ENCODE measurements at places on chromosomes 4 and X.

GRCh38 chr4:7771056-7771455 lies 168.6 kb downstream of the AFAP1 start:
- no peak for DNase-seq

DNA sequence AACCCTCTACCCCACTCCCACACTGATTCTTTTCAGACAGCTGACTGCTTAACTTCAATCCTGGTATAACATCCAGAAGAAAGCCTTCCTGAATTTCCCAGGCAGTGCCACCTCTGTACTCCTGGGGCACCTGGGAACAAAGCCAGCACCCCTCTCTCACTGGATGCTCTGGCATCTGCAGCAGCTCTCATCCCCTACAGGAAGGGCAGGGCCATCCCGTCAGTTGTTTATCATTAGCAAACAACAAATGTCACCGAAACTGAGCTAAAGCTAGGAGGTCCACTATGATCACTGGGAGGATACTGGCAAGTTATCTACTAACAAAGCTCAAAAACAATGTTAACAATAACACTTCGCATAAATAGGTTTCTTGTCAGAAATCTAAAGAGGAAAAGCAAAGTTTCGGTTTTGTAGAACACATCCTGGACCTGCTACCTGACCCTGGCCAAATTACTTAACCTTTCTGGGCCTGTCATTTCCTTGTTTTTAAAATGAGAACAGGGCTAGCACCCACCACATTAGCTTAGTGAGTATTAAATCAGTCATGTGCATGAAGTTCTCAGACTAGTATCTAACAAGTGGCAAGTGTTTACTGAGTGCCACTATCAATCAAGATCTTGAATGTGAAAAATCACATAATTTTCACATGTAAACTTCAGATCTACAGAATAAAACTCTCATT lies 86.6 kb downstream of the NR3C2 start:
- no peak for DNase-seq

GRCh38 chr4:168059251-168059650 lies 33.1 kb upstream of the ANXA10 start:
- DNase-seq, result no peak

GRCh38 chr4:101284546-101284945 lies 62.8 kb downstream of the PPP3CA start:
- DNase-seq, result no peak

GRCh38 chr4:184016759-184017668 lies 111.9 kb downstream of the STOX2 start:
- peak; percentile 39 for DNase-seq

- DNase-seq, result no peak
These were observed 40.8 kb downstream of the LAMP2 start for GRCh38 chrX:120428309-120428708.

- DNase-seq, result no peak
These were observed 1480.8 kb downstream of the TECRL start for GRCh38 chr4:62928483-62928882.

DNA sequence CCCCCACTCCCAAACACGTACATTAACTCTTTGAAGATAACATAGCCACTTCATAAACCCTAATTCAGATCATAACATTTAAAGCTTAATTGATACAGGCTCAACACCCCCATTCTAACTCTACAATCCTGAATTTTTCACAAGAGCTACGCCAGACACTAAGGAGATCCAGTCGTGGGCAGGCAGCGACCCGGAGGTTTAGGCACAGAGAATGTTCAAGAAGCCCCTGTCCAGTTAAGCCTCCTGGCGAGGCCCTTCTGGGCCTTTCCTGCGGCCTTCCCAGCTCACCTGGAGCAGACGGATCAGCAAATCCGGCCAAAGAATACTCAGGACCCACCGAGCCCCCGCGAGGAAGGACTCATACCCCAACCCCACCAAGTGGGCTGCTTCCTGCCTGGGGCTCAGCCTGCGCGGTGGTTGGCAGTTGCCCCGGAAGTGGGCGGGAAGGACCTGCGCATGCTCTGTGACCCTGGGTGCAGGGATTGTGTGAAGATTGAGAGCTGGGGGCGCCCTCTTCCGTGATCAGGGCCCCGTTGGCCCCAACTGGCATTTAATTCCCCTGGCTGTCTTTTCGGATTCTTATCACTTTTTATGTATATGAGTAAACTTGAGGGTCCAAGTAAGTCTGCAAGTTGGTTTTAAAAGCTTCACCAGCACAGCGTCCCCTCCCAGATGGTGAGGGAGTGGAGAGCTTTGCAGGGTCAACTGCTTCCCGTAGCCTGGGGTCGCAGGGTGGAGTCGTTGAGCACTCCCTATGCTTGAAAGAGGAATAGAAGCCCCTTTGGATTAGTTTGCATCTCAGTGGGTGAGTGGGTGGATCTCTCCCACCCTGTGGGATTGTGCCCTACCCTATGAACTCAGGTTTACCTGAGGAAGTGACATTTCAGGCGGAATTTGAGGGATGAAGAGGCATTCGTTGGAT lies at the start of gene TRIM61:
TSS of gene TRIM61 (minus strand) at position 415 of the 922 bp plus-strand sequence. CDS start 7,655 bp downstream, outside the sequence.
- peak; percentile 17 for DNase-seq

DNA sequence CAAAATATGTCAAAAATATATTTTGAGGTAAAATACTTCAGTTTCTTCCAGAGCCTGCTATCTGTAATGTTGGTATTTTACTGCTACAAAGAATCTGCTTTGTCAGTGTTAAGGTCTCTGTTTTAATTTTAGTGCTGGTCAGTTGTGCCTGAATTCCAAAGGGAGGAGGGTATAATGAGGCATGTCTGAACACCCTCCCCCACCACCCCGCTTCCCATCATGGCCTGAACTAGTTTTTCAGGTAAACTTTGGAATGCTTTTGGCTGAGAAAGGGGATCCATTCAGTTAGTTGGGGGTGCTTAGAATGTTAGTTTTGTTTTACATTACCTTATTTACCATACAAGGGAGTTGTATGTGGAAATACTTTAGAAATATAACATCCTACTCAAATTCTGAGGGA lies 158.5 kb downstream of the MID1IP1 start:
- no peak for DNase-seq

All from AG08396 (cell line).